ENCODE measurements at places on chromosomes 1 and 21.

DNA sequence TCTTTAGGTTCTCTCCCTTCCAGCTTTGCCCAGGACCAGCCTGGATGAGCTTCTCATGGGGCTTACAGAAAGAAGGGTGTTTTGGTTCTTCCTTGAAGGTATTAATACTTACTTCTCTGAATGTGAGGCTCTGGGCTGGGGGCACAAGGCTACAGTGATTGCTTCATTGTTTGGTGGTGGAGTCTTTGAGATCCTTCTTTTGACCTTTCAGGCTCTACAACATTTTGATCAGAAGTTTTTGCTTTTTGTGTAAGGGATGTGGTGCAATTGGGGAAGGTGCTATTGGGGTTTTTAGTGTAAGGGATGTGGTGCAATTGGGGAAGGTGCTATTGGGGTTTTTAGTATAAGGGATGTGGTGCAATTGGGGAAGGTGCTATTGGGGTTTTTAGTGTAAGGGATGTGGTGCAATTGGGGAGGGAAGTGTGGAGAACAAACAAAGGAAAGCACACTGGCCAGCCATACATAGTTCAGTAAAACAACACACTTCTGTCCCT, 103.6 kb upstream of the IVNS1ABP start:
- no peak for DNase-seq

DNA sequence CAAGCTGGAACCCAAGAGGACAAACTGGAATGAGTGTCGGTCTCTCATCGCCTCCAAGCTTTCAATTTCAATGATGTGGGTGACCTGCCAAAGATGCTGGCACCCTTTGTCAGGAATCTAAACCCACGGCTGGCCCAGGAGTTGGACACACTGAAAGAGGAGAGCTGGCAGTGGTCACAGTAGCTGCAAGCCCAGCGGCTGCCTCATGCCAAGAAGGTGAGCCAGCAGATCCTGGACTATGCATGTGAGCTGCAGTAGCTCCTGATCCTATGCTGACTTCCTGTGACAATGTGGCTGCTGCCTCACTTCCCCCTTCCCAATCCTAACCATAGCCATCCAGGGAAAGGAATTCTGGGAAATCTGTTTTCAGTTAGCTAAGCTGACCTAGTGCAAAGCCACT, 117.0 kb upstream of the VAV3 start:
- DNase-seq: no peak

DNA sequence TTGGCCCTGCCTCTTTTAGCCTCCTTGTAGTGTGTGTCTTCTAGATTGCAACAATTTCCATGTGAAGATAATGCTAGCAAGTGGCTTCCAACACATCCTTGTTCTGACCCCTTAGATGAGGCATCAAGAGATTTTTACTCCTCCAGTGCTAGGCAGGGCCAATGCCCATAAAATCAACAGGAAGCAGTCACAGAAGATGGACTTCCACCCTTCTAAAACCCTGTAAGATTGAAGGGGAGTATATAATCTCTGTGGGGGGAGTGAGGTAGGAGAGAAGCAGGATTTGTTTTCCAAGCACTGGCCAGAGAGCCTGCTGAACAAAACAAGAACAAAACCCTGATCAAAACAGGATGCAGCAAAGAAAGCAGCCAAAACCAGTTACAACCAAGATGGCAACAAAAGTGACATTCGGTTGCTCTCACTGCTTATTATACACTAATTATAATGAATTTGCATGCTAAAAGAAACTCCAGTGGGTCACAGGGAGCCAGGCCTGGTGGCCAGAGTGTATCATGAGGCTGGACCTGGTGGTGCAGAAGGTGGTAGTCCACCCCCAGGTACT, 12.1 kb downstream of the GON4L start:
- no peak for DNase-seq

- DNase-seq: no peak
Measured at GRCh38 chr21:33651965-33652680, 9.8 kb downstream of the ITSN1 start.

GRCh38 chr1:188499690-188500089, 1670.9 kb downstream of the PLA2G4A start:
- no peak for DNase-seq

GRCh38 chr21:39116761-39117439, 66.4 kb downstream of the PSMG1 start:
- DNase-seq: no peak

- no peak for DNase-seq
Measured at GRCh38 chr21:17607684-17608083, 5.0 kb downstream of the BTG3 start.

DNA sequence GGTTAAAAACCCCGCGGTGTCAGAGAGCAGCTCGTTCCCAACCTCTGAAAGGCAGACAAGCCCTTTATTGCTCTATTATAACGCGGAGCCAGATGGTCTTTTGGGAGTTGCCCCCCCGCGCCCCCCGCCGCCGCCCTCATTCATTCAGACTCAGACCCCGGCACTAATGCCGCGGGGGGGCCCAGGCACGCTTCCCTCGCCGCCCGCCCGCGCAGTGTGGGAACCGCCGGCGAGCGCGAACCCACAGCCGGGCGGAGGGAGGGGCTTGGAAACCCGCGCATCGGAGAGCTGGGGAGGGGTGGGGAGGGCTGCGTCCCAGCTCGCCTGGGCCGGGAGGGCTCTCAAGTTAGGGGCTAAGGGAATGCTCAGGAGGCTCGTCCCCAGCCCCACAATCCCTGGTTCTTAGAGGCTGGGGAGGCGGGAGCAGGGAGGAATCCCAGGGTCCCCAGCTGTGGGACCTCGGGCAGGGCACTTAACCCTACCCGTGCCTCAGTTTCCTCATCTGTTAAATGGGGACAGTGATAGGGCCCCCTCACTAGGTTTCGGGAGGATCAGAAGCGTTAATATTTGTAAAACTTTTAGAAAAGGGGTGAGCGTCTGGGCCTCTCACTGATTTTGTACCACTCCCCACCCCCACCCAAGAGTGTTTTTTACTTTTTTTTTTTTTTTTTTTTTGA, 10.9 kb upstream of the HES5 start:
- no peak for DNase-seq

GRCh38 chr1:167472752-167473521, 45.4 kb downstream of the CD247 start:
- no peak for DNase-seq

- no peak for DNase-seq
Measured at GRCh38 chr21:37575580-37575979, 209.0 kb downstream of the DYRK1A start.

GRCh38 chr1:25691211-25691610, 74.6 kb downstream of the MAN1C1 start:
- DNase-seq: no peak

DNA sequence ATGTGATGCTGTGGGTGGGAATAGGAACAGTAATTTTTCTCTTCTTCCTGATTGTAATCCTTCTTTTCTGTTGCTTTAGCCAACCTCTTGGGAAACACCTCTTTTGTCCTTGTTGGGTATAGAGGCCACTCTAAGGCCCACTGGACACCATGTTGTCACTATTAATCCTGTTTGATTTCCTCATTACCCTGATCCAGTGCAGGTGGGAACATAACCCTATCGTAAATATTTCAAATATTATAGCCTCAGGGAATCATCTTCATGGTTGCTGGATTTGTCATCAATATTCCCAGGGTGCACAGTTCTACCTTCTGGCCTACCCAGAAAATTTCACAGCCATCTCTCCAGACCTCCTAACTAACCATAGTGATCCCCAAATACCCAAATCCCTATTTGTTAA, 27.9 kb upstream of the SLC6A9 start:
- no peak for DNase-seq

All from activated gamma-delta T cell treated with anti-CD3 and anti-CD28 coated beads, Interleukin-2, amount 50 U/mL, for 16 hours (primary cell).